ENCODE measurements at places on chromosomes 11 and 22. TPM values are rescaled to one million over a fixed set of nuclear protein-coding genes. Genes with fewer than 3 reads are reported as not detected.

GRCh38 chr11:87878373-87878825, 296.8 kb downstream of the RAB38 start:
- peak; percentile 21 for DNase-seq

- no peak for DNase-seq
These were observed 66.9 kb downstream of the NFAM1 start for GRCh38 chr22:42365111-42365865.

- no peak for DNase-seq
These were observed 57.5 kb upstream of the PITPNB start for GRCh38 chr22:27976586-27976985.

DNA sequence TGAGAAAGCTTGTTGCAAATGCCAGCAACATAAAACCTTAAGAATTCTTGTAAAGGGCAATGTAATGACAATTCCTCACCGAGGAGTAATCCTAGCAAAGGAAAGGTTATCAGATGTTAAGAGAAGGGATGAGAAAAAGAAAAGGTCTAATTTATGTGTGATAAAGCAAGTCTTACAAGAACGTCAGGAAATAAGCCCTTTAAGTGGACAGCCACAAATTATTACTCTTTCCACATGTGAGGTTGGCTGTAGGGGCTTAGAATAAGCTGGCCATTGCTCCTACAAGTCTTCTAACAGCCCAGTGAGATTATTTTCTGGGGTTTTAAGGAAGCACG, 9.3 kb downstream of the LAYN start:
- no peak for DNase-seq

CDC42EP1 gene
- total RNA-seq = 160 TPM

CD3D gene
- 1.0 TPM for total RNA-seq
